Activated T-helper 1 cell treated with anti-CD3 and anti-CD28 coated beads, Interleukin-2, amount 50 U/mL, for 16 hours (primary cell): ENCODE measurements at places on chromosomes 3 and 15.

- DNase-seq = no peak
Observed at GRCh38 chr15:46344915-46345314, 710.1 kb downstream of the SQOR start.

DNA sequence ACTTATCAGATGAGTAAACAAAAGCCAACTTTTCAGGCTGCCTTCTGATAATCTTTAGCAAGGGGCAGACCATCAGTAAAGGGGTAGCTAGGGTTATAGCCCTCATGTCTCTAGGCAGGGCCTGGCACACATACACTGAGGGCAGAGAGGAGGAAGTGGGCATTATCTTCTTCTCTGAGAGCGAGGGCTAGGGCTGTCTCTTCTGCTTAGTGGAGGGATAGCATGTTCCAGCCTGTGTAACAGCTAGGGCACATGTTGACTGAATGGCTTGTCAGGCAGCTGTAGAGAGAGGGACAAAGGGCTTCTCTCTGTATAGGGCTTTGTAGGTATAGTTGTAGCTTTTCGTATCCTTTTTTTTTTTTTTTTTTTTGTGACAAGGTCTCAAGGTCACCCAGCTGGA lies 17.8 kb downstream of the CRTC3 start:
- DNase-seq = no peak

DNA sequence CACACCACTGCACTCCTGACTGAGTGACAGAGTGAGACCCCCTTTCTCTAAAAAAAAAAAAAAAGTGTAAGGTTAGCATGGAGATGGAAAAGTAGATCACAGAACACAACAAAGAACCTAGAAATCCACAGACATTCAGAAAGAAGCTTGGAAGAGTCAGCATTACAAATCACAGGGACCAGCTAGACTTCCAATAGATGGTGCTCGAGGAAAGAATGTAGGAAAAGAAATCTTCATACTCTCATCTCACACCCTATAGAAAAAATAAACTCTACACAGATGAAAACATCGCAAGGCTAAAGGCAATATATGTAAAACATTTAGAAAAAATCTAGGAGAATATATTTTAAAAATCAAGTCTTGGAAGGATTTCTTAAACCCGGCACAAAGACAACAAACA lies 94.5 kb upstream of the ABHD17C start:
- no peak for DNase-seq

- DNase-seq = no peak
Observed at GRCh38 chr3:61448378-61448777, 113.0 kb upstream of the PTPRG start.

- DNase-seq = no peak
Observed at GRCh38 chr3:184239708-184240107, 9.1 kb downstream of the ALG3 start.

DNA sequence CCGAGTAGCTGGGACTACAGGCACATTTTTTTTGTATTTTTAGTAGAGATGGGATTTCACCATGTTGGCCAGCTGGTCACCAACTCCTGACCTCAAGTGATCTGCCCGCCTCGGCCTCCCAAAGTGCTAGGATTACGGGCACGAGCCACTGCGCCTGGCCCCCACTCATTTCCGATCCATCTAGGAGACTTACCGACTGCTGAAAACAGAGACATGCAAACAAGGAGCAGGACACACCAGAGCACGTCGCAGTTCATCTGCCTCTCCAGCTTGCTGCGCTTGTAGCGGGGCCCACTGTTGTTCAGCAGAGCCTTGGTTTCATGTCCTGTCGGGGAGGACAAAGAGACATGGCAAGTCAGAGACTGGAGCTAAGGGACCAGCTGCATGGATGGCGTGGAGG lies 137.4 kb downstream of the ATP10A start:
- no peak for DNase-seq

GRCh38 chr15:83300826-83301225 lies 16.4 kb upstream of the BNC1 start:
- DNase-seq = no peak

DNA sequence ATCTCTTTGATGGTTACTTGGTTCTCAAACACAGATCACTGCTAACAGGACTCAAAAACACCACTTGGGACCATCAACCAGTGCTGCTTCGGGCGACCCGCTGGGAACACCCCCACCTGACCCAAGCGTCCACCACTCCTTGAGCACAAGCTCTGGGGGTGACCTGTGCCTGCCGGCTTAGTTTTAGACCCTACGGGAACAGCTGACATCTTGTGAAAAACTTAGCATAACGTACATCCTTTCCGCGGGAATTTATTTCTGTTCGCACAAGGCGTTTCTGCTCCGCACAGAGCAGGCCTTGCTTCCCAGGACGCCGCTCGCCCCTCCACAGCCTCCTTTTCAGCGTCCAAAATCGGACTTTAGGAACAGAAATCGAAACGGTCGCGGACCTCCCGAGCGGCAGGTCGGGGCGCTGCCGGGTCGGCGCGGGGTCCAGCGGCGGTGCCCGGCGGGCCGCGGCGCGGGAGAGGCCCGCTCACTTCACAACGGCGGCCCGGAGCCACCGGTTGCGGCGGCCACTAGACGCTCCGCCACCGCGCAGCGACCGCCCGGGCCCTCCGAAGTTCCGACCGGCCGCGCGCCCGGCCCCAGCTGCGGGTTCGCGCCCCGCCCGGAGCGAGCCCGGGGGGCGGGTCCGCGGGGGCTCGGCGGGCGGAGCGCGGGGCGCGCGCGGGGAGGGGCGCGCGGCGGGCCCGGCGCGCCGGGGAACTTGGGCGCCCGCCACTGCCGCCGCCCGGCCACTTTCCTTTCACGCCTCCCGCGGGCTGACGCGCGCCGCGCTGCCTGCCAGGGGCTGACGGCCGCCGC lies 959 bp downstream of the SFMBT1 start:
- DNase-seq = peak; percentile 58

GRCh38 chr15:65845826-65846519 lies 23.3 kb upstream of the RAB11A start:
- DNase-seq = no peak

DNA sequence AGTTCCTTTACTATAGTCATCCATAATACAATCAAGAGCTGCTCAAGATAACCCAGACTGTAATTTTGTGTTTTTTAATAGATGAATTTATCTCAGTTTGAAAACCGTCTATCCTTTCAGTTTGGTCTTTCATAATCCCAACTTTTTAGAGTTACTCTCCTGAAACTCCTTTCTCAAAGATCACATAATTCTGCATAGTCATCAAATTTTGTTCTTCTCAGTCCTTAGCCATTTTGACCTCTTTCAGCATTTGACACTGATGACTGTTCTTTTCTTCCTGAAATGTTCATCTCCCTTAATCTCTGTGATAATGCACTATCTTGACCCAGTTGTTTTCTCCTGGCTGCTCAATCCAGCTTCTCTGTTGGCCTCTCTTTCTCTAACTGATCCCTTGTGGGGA lies 47.5 kb upstream of the RAD51 start:
- no peak for DNase-seq

DNA sequence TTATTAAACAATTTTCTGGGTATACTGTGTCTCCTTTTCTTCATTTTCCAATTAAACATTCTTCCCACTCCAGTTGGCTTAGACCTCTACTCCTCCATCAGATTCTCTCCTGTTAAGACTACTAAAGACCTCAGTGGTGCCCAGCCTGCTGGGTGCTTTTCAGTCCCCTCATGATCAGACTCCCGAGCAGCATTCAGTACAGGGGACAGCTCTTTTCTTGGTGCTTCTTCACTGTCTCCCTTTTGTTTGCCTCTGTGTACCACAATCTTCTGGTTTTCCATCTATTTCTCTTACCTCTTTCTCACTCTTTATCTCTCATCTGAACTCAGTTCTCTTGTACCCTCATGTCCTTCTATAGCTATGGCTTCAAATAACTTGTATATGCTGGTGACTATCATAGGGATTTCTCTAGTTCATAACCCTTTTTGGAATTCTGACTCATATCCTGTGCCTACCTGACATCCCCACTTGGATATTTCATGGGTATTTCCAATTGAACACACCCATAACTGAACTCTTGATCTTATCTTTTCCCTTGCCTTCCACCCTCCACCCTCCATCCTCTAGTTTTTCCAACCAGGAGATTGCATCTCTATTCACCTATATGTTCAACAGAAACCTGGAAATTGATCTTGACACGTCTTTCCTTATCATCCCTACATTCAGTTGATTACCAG lies 55.6 kb upstream of the ABHD10 start:
- DNase-seq = no peak

DNA sequence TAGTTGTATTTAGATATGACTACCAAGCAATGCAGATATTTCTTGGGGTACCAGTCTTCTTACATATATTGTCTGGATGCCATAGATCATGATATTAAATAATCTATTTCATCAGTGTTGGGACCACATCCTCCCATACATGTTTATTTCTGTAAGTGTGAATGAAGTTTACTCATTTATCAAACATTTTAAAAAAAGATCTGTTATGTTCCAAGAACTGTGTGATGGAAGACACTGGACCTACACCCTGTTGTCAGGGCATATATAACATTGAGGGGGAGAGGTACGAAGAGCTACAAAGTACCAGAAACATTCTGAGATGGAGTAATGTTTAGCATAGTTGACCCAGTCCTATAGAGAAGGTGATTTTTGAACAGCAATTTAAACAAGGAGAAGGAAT lies 26.6 kb downstream of the MBNL1 start:
- DNase-seq = no peak

DNA sequence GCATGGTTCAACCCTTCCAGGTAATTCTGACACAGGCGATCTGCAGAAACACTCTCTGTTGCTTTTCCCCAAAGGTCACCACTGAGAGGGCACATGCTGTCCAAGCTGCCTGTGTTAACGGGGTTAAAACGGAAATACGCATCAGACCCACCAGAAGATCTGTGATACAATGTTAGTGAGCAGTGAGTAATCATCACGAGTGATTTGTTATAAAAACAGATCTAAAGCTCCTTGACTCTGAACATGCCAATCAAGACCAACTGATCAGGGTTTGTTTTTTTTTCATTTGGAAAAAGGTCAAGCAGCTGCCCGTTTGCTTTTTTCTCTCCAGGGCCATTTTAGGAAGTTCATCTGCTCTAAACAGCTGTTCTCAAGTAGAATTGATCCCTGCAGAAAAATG lies 43.2 kb downstream of the FGF12 start:
- DNase-seq = no peak

- no peak for DNase-seq
Observed at GRCh38 chr3:186668426-186668825, 2.6 kb downstream of the HRG start.

GRCh38 chr3:38039899-38040261 lies 872 bp downstream of the DLEC1 start:
- peak; percentile 26 for DNase-seq

DNA sequence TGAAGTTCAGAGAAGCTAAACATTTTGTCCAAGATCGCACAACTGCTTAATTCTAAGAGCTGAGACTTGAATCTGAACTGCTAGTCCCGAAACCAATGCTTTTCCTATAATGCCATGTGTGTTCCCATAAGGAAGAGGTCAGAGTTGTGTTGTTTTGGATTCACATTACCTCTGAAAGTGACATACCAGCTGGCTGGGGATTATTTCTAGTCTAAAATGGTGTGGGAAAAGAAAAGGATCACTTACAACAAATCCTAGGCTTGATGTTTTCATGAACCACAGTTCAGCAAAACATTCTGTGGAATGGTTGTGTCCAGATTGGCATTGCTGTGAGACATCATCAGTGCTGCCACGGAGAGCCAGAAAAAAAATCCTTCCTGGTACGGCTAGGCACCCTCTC lies 35.0 kb upstream of the LRRC3B start:
- no peak for DNase-seq

- DNase-seq = no peak
Observed at GRCh38 chr15:58595516-58596263, 153.8 kb downstream of the ADAM10 start.

DNA sequence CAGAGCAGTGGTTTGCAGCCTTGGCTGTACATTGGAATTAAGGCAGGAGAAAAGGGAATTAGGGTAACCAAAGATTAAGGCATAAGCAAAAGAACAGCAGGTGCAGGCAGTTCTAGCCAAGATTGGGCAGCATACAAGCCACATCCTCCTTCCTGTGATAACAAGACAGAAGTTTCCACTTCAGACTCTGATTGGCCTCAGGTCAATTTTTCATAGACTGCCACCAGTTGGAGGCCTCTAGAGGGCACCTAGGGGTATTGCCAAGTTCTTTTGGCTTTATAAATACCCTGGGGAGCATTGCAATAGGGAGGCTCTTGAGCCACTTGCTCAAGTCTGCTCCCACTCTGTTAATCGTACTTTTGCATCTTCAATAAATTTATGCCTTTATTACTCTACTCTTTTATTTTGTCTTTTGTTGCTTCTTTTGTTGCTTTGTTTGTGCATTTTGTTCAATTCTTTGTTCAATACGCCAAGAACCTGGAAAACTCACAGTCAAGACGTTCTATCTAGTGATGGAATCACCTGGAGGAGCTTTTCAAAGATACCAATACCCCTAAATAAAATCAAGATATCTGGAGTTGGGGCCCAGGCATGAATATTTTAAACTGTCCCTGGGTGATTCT lies 32.2 kb upstream of the FMN1 start:
- DNase-seq = peak; percentile 31

GRCh38 chr3:173719585-173719984 lies 322.0 kb downstream of the NLGN1 start:
- DNase-seq = no peak

DNA sequence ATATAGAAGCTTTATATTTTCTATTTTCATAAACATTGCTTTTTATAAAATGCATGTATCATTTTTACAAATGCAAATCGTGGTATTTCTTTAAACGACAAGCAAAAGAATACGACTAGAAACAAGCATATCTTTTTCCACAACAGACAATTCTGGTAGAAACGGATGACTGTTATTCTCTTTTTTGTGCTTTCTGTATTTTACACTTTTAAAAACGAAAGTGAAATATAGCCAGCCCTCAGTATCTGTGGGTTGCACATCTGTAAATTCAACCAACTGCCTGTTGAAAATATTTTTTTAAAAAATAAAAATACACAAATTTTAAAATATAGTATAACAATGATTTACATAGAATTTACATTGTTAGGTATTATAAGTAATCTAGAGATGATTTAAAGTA lies 61.3 kb downstream of the PRTG start:
- DNase-seq = no peak

DNA sequence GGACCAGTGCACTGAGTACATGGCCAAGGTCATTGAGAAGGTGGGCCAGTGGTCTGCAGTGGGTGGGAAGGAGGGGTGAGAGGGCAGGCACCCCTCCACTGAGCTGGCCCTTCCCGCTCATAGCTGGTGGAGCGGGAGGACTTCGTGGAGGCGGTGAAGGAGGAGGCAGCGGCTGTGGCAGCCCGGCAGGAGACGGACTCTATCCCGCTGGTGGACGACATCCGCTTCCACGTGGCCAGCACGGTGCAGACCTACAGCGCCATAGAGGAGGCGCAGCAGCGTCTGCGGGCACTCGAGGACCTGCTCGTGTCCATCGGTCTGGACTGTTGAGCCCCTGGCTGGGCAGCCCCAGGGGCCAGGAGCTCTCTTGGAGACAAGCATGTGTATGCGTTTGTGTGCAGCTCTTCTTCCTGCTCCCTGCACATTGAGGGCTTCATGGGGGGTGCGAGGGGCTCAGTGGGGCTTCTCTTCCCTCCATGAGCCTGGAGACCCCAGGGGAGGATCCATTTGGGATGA lies 7.5 kb downstream of the ABTB1 start:
- DNase-seq = no peak

GRCh38 chr15:66724732-66725463 lies 22.9 kb downstream of the SMAD6 start:
- no peak for DNase-seq
